ENCODE measurements at places on chromosomes 12 and 14.

- no peak for DNase-seq
These were observed 68.0 kb downstream of the RNF34 start for GRCh38 chr12:121467638-121468498.

GRCh38 chr14:63438065-63438757, 105.0 kb downstream of the PPP2R5E start:
- DNase-seq = no peak

DNA sequence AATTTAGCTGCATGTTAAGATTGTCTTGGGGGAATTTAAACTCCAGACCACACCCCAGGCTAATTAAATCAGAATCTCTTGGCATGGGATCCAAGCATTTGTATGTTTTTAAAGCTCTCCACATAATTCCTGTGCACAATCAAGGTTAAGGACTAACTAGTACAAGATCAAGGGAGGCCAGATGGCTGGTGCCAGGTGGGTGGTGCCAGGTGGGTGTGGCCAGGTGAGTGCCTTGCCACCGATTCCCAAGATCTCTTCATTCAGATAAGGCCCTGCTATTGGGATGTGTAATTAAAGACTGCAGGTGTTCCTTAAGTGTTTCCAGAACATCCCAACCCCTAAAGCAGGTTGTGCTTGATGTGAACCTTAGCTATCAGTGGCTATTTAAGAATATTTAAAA, 75.1 kb downstream of the NRXN3 start:
- DNase-seq = no peak

GRCh38 chr14:74155287-74155686, 70.5 kb downstream of the LIN52 start:
- no peak for DNase-seq

GRCh38 chr12:56721216-56721615, 3.9 kb downstream of the NACA start:
- no peak for DNase-seq

DNA sequence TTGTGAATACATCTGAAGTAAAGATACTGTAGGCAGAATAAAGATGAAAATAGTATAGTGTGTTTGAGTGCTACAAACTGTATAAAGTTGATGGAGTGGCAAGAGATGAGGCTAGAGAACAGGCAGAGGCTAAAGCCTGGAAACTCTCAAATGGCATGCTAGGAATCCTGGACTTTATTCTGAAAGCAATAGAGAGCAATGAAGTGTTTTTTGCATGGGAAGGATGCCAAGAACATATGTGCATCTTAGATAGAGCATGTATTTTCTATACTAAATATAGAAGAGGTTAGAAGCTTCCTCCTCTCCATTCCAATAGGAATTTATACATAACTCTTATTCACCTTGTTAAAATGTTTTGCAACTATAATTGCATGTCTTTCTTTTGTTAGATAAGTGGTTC, 86.3 kb upstream of the TMTC2 start:
- DNase-seq = no peak

DNA sequence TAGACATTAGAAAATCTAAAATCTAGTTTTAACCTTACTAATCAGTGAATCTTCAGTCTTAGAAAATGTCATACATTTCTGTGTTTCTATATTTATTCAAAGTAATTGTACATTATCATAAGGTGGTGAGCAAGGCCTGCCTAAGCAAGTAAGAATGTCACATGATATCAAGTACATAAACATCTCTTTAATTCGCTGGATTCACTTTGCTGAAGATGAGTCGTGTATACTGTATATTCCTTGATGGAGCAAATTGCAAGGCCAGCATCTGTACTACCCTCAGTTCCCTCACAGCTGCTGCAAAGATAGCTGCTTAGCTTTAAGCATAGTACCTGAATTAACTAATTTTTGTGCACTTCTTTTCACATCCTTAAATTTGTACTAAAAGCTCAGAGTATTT, 8.5 kb upstream of the AK7 start:
- no peak for DNase-seq

DNA sequence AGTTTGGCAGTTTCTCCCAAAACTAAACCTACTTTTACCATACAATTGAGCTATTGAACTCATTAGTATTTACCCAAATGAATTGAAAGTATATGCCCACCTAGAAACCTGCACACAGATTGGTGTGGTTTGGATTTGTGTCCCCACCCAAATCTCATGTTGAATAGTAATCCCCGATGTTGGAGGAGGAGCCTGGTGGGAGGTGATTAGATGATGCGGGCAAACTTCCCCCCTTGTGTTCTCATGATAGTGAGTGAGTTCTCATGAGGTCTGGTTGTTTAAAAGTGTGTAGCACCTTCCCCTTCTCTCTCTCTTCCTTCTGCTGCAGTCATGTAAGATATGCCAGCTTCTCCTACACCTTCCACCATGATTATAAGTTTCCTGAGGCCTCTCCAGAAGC, 4.0 kb upstream of the KRT6C start:
- no peak for DNase-seq

Measured in stimulated activated CD8-positive, alpha-beta memory T cell treated with anti-CD3 and anti-CD28 coated beads, Interleukin-7, amount 100 ng/mL, for 24 hours (primary cell).